ENCODE measurements at places on chromosomes 2 and 18.

- no peak for DNase-seq
Observed at GRCh38 chr2:55907686-55908085, 15.9 kb downstream of the EFEMP1 start.

DNA sequence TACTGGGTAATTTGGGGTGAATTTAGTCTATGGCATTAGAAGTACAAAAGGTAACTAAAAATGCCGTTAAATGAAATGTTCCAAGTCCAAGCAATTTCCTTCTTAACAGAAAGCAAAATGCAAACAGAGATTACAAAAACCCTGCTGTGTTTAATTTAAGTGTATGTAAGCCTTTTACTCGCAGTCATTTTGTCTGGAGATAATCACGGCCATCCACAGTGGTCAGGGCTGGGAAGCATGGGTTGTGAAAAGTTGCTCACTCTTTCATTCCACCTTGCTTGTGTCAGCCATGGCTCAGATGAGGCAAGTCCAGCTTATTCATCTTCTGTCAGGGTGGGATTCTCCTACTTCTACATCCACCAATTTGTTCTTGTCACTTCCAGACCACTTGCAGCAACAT lies 983.6 kb upstream of the ZEB2 start:
- DNase-seq: no peak

GRCh38 chr18:4236940-4237663 lies 218.0 kb downstream of the DLGAP1 start:
- DNase-seq: no peak

- peak; percentile 64 for DNase-seq
Observed at GRCh38 chr2:28166956-28167355, 225.7 kb upstream of the FOSL2 start.

GRCh38 chr2:118321432-118322105 lies 233.3 kb downstream of the INSIG2 start:
- DNase-seq: no peak

DNA sequence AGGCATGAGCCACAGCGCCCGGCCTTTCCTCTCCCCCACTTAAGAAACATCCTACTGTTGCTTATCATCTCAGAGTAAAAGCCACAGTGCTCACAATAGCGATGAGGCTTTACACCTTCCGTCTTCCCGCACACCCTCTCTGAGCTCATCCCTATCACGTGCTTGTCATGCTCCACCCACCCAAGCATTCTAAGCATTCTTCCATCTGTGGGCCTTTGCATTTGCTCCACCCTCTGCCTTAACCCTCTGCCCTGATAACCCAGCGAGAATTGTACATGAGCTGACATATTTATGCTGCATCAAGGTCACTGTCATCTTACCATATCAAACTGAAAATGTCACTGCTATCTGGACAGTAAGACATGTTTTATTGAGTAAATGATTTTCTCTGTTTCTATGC lies 22.6 kb downstream of the FOXI3 start:
- no peak for DNase-seq

GRCh38 chr2:44839771-44840502 lies 101.6 kb upstream of the SIX3 start:
- no peak for DNase-seq

GRCh38 chr2:9196637-9197036 lies 10.0 kb upstream of the ASAP2 start:
- DNase-seq: no peak

DNA sequence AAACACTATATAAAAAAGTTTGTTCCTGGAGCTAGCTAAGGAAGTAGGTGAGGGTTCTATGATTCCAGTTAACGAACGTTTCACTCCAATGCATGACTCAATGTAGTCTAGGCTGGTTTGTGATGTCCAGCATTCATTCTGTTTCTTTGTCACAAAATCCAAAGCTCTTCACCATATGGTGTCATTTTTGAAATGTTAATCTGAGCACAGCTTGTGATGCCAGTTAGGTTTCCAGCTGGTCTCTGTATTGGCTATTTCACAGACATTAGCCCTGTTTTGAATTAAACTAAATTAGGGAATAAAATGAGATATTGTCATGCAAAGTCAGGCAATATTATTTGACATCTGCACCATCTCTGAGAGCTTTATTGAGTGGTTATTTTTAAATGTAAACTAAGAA lies 159.4 kb downstream of the RBM43 start:
- no peak for DNase-seq

DNA sequence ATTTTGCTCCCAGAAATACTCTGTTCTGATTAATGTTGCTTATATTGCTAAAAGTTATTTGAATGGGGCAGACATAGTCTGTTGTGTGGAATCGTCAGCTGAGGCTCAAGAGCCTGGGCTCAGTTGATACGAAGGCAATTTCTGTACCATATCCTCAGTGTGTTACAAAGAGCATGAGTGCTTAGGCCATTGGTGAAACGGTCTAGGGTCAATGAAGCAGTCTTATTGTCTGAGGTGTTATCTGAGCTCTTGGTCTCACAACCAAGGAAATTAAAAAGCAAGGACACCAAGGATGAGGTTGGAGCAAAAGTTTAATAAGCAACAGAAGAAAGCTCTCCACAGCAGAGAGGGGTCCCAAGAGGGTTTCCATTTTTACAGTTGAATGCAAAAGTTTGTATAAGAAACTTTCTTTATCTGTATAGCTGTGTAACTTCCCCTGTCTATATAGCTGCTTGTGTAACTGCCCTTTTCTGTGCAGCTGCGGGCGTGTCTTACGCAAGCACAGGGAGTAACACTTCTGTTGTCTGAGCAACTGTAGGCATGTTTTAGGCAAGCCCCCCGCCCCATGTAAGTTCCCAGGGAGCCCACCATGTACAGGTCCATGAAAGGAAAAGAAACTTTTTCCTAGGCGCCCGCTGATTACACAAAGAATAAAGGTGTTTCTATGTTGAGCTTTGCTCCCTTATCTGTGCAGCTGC lies 40.6 kb upstream of the DSC1 start:
- DNase-seq: no peak

GRCh38 chr2:24917731-24918325 lies 2.2 kb downstream of the ADCY3 start:
- DNase-seq: no peak

DNA sequence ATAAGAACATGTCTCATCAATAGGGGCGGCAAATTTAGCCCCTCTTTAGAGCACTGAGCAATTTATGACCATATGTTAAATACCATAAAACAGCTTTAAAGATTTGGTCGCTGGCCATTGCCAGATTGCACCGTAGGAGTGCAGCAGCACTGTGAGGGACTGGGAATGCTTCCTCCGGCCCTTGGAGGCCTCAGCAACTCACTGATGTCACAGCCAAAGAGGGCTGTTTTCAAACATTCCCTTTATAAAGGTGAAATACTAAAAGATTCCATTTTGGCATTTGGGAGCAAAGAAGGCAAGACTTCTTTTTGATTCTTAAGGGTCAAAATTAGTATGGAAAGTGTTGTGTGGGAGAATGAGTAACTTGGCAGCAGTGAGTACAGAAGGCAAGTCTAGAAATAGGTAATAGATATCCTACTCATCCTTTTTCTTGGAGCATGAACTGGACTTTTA lies 63.7 kb downstream of the BABAM2 start:
- DNase-seq: no peak

DNA sequence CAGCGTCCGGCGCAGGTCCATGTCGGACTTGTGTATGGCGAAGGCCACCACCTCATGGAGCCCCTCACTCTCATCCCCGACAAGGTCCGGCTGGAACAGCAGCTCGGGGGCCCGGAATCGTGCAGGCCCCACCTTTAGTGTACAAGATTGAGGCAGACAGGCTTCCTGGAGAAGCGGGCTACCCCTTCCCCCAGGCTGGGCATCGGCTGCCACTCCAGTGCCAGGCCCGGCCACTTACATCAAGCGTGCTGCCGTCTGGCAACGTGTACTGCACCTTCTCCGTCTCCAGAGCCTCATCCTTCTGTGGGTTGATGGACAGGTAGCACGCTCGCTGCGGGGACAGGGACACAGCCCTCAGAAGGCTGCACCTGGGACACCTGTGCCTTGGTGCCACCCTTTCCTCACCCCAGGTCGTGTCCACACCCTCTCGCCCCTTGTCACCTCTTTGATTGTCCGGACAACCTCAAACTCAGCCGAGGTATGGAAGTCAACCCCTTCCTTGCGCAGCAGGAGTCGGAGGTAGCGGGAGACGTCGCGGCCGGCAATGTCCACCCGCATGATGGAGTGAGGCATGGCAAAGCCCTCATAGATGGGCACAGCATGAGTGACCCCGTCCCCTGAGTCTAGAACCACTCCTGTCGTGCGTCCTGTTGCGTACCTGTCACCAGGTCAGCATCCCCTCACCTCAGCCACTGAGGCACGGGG lies 5.7 kb downstream of the ACTR1B start:
- no peak for DNase-seq

DNA sequence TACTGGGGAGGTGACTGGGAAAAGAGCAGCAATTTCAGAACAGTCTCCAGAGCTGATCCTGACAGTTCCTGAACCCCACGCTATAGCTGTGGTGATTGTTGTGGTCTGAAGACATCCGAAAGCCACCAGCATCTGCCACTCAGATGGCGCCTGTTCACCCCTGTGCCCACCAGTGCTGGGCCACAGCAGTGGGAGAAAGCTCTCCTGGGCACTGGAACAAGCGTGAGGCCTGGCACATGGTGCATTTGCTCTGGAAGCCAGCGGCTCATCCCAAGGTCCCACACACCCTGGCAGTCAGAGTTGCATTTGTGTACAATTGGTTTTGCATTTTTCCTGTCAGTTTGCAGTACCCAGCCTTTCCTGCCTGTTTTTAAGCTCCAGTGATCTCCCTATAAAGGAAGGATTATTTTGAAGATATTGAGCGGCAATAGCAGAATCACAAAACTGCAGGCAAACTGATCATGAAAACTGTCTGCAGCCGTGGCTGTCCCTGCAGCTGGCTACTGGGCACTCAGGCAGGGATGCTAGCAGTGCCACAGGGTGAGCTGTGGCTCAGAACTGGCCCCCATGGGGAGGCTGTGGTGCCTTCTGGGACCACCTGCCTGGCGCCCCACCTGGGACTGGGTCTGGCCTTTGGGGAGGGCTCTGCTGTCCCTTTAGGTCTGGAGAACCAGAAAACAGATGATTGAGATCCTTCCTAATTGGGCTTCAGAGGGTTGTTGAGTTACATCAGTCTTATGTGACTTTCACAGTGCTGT lies 30.1 kb downstream of the IMPA2 start:
- no peak for DNase-seq

- DNase-seq: no peak
Observed at GRCh38 chr18:55353391-55353790, 234.6 kb downstream of the TCF4 start.

DNA sequence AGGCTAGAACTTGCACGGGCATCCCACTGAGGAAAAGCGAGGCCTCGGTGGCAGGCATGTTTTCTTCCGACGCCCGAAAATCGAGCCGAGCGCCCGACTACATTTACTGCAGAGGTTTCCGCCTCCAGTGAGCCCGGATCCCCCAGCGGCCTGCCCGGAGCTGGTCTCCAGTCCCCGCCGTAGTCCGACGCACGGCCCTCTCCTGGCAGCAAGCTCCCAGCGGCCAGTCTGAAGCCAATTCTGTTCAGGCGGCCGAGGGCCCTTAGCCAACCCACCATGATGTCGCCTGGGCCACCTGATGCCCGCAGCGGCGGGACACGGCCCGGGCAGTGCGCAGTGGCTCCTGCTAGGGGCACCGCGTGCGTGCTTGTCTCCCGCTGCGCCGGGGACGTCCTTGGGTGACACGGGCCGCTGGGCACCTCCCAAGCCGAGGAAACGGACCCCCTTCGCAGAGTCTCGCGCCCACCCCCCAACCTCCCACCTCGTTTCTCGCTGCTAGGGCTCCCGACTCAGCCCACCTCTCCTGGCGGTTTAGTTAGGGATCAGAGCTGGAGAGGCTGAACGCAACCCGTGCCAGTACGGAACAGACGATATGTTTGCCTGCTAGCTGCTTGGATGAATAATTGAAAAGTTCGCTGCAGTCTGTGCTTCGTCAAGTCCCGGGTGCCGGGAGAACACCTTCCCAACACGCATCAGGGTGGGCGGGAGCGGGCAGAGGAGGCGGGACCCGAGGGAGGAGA lies 5.3 kb downstream of the ONECUT2 start:
- DNase-seq: no peak

- no peak for DNase-seq
Observed at GRCh38 chr2:206086716-206087350, 859 bp upstream of the INO80D start.

DNA sequence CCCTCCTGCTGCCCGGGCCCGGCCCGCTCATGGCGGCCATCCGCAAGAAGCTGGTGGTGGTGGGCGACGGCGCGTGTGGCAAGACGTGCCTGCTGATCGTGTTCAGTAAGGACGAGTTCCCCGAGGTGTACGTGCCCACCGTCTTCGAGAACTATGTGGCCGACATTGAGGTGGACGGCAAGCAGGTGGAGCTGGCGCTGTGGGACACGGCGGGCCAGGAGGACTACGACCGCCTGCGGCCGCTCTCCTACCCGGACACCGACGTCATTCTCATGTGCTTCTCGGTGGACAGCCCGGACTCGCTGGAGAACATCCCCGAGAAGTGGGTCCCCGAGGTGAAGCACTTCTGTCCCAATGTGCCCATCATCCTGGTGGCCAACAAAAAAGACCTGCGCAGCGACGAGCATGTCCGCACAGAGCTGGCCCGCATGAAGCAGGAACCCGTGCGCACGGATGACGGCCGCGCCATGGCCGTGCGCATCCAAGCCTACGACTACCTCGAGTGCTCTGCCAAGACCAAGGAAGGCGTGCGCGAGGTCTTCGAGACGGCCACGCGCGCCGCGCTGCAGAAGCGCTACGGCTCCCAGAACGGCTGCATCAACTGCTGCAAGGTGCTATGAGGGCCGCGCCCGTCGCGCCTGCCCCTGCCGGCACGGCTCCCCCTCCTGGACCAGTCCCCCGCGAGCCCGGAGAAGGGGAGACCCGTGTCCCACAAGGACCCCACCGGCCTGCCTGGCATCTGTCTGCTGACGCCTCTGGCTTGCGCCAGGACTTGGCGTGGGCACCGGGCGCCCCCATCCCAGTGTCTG lies 767 bp downstream of the RHOB start:
- DNase-seq: peak; percentile 48

DNA sequence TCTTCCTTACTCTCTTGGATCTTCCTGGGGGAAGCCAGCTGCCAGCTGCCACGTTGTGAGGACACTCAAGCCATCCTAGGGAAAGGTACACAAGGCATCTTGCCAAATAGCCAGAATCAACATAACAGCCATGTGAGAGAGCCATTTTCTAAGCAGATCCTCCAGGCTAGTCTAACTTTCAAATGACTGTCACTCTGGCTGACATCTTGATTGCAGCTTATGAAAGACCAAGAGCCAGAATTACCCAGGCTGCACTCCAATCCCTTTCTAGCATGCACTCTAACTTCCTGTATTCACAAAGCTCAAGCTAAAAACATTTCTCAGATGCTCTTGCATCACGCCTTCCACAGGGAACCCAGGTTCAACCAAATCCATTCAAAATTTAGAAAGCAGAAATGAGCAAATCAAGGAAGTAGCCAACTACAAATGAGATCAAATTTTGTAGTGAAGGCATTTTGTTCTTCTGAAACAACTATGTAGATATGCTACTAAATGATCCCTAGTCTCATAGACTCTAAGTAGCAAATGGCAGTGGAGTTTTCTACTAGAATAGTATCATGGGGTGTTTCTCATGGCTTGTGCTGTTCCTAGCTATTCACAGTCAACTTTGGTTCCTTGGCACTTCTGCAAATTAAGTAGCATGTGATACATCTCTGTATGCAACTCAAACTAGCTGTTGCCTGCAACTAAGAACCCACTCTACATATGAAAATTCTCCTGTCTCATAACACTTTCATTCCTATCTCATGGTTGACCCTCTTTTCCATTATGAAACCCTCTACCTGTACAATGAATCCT lies 281.9 kb downstream of the ZEB2 start:
- DNase-seq: no peak

GRCh38 chr2:230734247-230735175 lies 21.9 kb downstream of the CAB39 start:
- DNase-seq: no peak
